Gastroesophageal sphincter (tissue), 4 donors: ENCODE measurements at places on chromosomes 7 and 10. TPM values are rescaled to one million over a fixed set of nuclear protein-coding genes. Genes with fewer than 3 reads are reported as not detected.

Gene ZCCHC24
- 90.3 TPM for total RNA-seq

Gene WDR91
- total RNA-seq: 34.7 TPM

Gene RBP4
- total RNA-seq: 10.6 TPM

Gene KLF14
- 0.16 TPM for total RNA-seq

Gene ZNF736
- 9.0 TPM for total RNA-seq

Gene ANKRD30A
- total RNA-seq: not detected

Gene ZNF467
- total RNA-seq: 9.4 TPM

- no peak for ATAC-seq
These were observed 98.2 kb downstream of the FAM204A start for GRCh38 chr10:118243907-118244306.

- no peak for ATAC-seq
These were observed 96.9 kb upstream of the PLXDC2 start for GRCh38 chr10:19719284-19719683.

DNA sequence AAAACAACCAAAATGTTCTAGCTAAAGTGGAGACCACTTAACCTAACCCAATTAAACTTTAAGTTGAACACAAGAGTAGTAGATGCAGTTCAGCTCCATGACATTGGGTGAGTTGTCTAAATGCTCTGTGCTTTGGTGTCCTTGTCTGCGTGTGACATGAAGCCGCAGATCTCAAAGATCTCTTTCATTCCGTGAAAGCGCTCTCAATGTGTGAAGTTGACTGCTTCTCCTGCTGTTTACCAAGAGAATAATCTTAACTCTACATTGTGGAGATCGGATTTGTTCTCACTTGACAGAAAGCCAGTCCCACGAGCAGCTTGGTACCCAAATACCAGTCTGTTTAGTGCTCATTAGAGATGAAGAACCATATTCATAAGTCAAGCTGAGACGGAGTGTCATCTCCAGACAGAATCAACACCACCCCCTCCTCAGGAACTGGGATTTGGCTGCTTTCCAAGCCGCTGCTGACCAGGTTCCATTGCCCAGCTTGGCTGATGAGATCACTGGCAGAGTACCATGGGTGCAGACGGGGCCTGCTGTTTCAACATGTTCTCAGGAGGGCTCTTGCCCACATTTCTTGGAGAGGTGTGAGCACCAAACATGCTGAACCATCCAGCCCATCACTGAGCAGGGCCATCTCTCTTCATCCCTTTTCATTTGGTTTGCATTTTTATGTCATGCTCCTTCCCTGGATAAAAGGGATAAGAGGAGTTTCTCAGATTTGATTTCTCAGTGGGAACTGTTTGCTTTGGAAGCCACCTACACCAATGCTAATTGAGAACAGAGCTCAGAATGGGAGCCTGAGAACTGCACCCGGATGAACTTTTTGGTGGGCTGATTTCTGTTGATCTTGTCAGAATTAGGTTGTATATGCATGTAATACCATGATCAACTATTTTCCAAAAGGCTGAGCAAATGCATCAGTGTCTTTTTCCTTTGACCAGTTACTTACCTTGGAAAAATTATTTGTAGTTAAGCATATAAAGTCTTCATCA is 95.8 kb upstream of the AGBL3 start:
- no peak for ATAC-seq
